ENCODE measurements at places on chromosomes 2 and 18.

GRCh38 chr2:103875131-103875530 lies 978.8 kb upstream of the POU3F3 start:
- DNase-seq: no peak

DNA sequence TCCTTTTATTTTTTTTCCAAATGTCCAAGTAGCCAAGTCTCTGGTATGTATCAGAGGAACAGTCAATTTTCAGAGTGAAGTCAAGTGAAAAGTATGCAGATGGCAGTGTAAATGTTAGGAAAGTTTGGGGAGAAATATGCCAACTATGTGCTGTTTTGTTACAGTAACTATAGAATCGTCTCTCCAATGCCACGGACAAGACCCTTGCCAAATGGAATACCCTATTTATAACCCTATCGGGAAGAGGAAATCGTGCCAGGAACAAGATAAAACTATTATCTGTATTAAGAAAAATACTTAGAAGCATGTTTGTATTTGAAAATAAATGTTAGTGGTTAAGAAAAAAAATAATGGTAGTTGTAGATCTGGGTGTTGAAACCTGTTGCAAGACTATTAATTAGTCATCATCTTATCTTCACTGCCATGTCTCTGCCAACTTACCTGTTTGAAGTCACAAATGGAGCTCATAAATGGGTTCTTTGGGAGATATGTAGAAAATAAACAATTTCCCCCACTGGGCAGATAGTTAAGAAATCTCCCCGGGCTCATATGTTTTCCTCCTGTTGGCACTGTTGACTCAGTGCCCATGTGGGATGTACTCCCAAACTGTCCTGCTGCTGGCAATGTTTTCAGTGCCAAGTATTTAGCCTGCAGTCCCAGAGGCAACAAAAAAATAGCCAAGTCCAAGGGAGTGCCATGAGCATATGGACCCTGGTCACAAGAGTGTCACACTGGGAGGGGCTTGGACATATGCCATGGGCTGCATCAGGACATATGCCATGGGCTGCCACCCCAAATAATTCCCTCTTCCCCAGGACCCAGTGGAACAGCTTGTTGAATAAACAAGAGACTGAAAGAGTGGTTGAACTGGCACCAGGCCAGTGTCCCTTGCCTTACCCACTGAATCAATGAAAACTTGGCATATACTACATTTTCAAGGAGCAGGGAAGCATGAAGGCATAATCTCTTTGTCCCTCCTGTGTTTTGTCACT lies 366.9 kb downstream of the OSR1 start:
- DNase-seq: peak; percentile 89

GRCh38 chr2:26970244-26970927 lies at the start of gene MAPRE3:
MAPRE3 (plus strand) TSS chr2:26970637; CDS start chr2:27022219, 51,582 bp downstream.
- DNase-seq: no peak

DNA sequence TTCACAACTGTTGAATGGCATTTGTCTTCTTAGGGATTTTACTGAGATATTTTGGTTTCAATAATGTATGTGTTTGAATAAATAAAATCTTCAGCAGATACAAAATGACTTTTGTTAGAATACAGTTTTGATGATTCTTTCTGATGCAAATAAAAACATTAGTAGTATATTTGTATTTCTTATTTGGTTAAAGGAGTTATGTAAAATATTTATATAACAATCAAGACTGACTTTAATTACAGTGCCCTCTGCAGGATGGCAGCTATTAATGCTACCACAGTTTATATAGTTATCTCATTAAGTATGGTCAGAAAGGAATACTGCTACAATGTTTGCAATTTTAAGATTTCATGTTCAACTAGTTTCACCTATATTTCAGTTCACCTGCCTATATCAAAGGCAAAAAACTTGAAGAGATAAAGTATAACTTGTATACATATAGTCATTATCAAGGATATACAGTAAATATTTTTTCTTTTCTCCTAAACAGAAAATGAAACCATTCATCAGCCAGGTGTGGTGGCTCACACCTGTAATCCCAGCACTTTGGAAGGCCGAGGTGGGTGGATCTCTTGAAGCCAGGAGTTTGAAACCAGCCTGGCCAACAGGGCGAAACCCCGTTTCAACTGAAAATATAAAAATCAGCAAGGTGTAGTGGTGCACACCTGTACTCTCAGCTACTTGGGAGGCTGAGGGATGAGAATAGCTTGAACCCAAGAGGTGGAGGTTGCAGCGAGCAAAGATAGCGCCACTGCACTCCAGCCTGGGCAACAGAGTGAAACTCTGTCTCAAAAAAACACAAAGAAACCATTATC lies 19.8 kb downstream of the ARL5A start:
- DNase-seq: no peak

DNA sequence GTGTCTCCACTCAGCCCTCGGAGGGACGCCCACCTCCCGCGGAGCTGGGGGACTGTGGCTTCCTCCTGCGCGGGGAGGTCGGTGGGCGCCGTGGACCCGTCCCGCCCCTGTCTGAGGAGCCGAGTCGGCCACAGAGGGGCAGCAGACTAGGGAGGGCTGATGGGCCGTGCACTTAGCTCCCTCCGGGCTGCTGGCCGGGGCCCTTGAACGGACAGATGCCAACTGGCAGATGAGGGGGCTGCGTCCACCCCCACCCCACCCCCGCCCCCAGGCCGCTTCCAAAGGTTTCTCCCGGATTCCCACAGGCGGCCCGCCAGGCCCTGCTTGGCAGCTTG lies 10.4 kb upstream of the UBE2F start:
- DNase-seq: no peak

- peak; percentile 63 for DNase-seq
Observed at GRCh38 chr2:18959952-18960717, 370.8 kb upstream of the NT5C1B start.

DNA sequence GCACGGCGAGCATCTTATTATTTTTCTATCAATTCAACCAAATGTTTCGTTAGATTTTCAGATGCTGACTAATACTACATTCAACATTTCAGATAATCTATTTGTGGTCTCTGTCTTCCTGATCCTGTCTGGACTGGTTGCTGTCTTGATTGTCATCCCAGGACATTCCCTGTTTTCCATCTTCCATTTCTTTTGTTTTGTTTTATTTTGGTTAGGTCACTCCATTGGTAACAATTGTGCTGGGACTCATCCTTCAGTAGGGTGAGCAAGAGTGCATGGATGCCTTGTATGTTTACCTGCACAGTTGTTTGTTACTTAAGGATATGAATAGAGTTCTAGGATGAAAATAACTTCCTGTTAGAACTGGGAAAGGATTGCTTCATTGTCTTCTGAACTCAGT lies 55.9 kb upstream of the ACYP2 start:
- DNase-seq: no peak

- no peak for DNase-seq
Observed at GRCh38 chr2:238892204-238892500, 44.3 kb downstream of the TWIST2 start.

GRCh38 chr2:73897240-73897583 lies 4.4 kb downstream of the ACTG2 start:
- no peak for DNase-seq

DNA sequence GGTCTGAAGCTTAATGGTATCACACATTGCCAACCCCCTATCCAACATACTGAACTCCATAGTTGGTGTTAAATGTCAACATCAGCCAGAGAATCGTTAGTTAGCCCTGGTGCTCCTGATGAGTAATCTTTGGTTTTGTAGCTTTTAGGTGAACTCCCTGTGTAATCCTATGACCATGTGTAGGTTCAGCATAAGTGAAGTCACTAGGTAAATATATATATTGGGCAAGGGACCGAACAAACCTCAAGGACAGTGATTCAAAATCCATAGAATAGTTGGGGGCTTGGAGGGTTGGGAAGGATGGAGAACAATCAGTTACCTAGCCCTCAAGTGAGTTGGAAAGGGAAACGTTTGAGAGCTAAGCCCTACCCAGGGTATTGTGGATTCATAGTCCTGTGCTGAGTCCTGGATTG lies 16.0 kb upstream of the AP1S3 start:
- DNase-seq: no peak
